ENCODE measurements at places on chromosomes 7 and 10.
A peak's percentile ranks its signal among the peaks of the same experiment; 100 is the strongest.

DNA sequence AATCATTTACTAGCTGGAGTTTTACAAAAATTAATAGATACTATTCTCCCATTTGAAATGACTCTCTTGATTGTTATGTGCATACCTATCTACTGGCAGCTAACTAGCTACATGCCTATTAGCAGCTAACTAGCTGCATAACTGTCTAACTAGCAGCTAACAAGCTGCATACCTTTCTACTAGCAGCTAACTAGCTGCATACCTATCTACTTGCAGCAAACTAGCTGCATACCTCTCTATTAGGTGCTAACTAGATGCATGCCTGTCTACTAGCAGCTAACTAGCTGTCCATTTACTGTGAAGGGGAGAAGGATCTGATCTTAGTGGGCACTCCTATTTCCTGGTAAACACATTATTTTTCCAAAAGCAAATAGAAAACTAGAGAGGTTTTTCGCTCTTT is 439.4 kb upstream of the PFKP start:
- no peak overlapping the region for H3K4me3 ChIP-seq
- no peak for ATAC-seq
- H3K4me1 ChIP-seq, result no peaks in the 10 kb centered on the region
- no peaks in the 10 kb centered on the region for H3K36me3 ChIP-seq
- no peak overlapping the region for H3K27ac ChIP-seq
- H3K27me3 ChIP-seq, result no peaks in the 10 kb centered on the region

DNA sequence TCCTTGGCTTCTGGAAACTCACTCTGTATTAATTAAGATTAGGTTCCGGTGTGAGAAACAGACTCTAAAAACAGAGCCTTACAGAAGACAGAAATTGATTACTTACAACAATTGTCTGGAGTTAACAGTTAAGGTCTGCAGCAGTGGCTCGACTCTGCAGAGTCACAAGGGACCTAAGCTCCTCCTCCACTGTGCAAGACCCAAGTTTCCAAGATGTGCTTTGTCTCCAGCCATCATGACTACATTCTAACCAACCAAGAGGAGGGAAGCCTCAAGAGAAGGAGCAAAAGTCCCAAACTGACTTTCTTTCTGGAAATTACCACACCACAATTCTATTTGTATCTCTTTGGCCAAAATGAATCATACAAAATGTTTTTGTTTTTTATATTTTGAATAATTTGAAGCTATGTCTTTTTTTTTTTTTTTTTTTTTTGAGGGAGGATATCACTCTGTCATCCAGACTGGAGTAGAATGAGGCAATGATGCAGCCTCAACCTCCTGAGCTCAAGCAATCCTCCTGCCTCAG is 14.2 kb upstream of the ODAD2 start:
- H3K27ac ChIP-seq, result no peak overlapping the region
- H3K4me3 ChIP-seq, result no peak overlapping the region
- H3K4me1 ChIP-seq, result no peaks in the 10 kb centered on the region

DNA sequence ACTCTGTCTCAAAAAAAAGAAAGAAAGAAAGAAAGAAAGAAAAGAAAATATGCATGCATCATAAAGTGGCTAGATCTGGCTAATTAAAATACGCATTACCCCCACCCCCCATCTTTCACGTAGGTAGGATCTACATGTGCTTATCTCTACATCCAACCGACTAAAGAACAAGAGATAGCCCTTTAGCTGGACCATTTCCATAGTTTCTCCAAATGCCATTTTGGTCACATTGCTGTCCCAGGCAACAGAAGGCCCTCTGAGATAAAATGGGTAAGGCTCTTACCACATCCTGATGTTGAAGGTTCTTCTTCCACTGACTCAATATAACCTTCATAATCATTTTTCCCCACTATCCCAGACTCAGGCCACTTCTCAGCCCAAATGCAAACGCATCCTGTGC is 31.5 kb downstream of the PIK3AP1 start:
- ATAC-seq, result no peak
- no peaks in the 10 kb centered on the region for H3K4me1 ChIP-seq
- H3K4me3 ChIP-seq, result no peak overlapping the region
- H3K27me3 ChIP-seq, result no peaks in the 10 kb centered on the region

GRCh38 chr7:107564553-107565298 is 955 bp downstream of the DUS4L start:
- peak overlapping the region; percentile 86 for H3K4me3 ChIP-seq
- no peaks in the 10 kb centered on the region for H3K36me3 ChIP-seq
- ATAC-seq, result no peak
- peak overlapping the region; percentile 91 for H3K27ac ChIP-seq
- peaks cover 49% of the 10 kb centered on the region for H3K4me1 ChIP-seq
- H3K27me3 ChIP-seq, result no peaks in the 10 kb centered on the region

- ATAC-seq, result peak; percentile 82
- H3K4me3 ChIP-seq, result peak overlapping the region; percentile 69
- peak overlapping the region; percentile 28 for H3K27ac ChIP-seq
- peaks cover 8% of the 10 kb centered on the region for H3K27me3 ChIP-seq
- H3K36me3 ChIP-seq, result no peaks in the 10 kb centered on the region
- H3K4me1 ChIP-seq, result no peaks in the 10 kb centered on the region
These were observed 84.2 kb upstream of the MKI67 start for GRCh38 chr10:128210215-128211063.

GRCh38 chr10:21705828-21706176 is 171.8 kb downstream of the MLLT10 start:
- H3K27ac ChIP-seq, result no peak overlapping the region
- H3K27me3 ChIP-seq, result no peaks in the 10 kb centered on the region
- no peak for ATAC-seq
- H3K36me3 ChIP-seq, result peaks cover 6% of the 10 kb centered on the region
- peaks cover 5% of the 10 kb centered on the region for H3K4me1 ChIP-seq

GRCh38 chr10:56348101-56348500 is 13.0 kb downstream of the ZWINT start:
- H3K36me3 ChIP-seq, result no peaks in the 10 kb centered on the region
- no peak overlapping the region for H3K4me3 ChIP-seq
- H3K4me1 ChIP-seq, result no peaks in the 10 kb centered on the region
- no peak for ATAC-seq

DNA sequence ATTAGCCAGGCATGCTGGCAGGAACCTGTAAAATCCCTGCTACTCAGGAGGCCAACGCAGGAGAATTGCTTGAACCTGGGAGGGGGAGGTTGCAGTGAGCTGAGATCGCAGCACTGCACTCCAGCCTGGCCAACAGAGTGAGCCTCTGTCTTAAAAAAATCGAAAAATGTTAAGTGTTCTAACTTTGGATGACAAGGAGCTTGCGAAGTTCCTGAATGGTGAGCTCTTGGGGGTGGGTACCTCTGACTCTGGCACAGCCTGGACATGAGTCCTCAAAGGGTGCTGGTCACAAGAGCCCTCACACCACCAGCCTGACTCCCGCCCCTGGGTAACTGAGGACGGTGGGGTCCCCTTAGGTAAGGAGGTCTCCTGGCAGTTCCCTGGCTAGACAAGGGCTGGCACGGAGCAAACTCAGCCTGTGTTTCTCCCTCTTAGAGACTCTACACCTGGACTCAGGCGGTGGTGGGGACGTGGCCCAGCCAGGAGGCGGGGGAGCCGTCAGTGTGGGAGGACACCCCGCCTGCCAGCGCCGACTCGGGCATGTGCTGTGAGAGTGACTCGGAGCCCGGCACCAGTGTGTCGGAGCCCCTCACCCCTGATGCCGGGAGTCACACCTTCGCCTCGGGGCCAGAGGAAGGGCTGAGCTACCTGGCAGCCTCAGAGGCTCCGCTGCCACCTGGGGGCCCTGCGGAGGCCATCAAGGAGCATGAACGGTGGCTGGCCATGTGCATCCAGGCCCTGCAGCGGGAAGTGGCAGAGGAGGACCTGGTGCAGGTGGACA is 24.1 kb downstream of the AMZ1 start:
- ATAC-seq, result no peak
- H3K4me1 ChIP-seq, result peaks cover 30% of the 10 kb centered on the region
- H3K27ac ChIP-seq, result no peak overlapping the region

GRCh38 chr10:93208717-93209464 is 135.2 kb downstream of the CYP26A1 start:
- no peak overlapping the region for H3K27ac ChIP-seq
- H3K36me3 ChIP-seq, result no peaks in the 10 kb centered on the region
- H3K27me3 ChIP-seq, result no peaks in the 10 kb centered on the region

- H3K27me3 ChIP-seq, result no peaks in the 10 kb centered on the region
- no peak overlapping the region for H3K27ac ChIP-seq
- H3K4me1 ChIP-seq, result no peaks in the 10 kb centered on the region
These were observed 106.4 kb upstream of the FAM20C start for GRCh38 chr7:85883-86515.

DNA sequence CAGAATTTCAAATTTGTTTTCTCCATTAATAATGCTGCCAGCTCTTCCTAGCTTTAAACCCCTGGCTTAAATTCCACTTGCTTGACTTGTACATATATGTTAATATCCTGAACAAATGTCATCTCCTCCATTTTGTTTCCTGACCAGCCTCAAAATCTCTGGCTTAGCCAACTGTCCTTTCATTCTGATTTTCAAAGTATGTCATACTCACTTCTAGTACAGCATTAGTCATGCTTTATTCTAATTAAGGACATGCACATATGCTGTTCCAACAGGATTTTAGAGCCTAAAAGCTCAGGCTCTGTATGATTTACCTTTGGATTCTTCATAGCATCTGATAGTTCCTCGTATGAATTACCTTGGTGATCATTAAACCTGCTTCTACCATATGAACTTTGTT is 158.3 kb downstream of the ZNF438 start:
- peaks cover 6% of the 10 kb centered on the region for H3K4me1 ChIP-seq
- no peak overlapping the region for H3K27ac ChIP-seq
- no peaks in the 10 kb centered on the region for H3K27me3 ChIP-seq
- no peak overlapping the region for H3K4me3 ChIP-seq
- no peaks in the 10 kb centered on the region for H3K36me3 ChIP-seq
- no peak for ATAC-seq

DNA sequence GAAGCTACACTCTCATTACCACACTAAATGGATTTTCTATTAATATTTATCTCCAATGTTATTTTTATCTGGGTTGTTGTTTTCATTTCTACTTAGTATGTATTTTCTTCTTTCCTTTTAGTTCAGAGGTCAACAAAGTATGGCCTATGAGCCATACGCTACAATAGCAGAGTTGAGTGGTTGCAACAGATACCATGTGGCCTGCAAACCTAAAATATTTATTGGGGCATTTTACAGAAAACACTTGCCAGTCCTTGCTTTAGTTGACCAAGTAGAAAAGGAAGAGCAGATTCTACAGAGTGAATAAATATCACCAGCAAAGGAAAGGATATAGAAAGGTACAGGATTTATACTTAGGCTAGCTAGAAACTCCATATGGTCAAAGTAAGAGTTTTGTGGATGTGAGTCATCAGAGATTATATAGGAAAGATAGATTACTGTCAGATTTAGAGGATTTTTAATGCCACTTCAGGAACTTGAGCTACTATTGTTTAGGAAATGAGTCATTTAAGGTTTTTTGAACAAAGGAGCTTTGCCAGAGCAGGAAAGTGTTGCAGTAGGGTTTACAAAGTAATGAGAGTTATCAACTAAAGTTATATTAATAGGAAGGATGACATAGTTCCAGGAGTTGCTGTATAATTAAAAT is 323.3 kb upstream of the KAT6B start:
- no peak for ATAC-seq
- H3K4me3 ChIP-seq, result no peak overlapping the region
- H3K4me1 ChIP-seq, result no peaks in the 10 kb centered on the region
- no peak overlapping the region for H3K27ac ChIP-seq
- H3K27me3 ChIP-seq, result no peaks in the 10 kb centered on the region
- no peaks in the 10 kb centered on the region for H3K36me3 ChIP-seq

- no peak for ATAC-seq
- H3K27ac ChIP-seq, result no peak overlapping the region
- H3K4me3 ChIP-seq, result no peak overlapping the region
- H3K36me3 ChIP-seq, result no peaks in the 10 kb centered on the region
- no peaks in the 10 kb centered on the region for H3K27me3 ChIP-seq
These were observed 31.8 kb downstream of the NUDT1 start for GRCh38 chr7:2273866-2274265.

GRCh38 chr7:144109283-144109682 is at the start of gene OR2A2:
TSS of gene OR2A2 (plus strand) at chr7:144109583. CDS start at chr7:144109583, 0 bp downstream.
- H3K4me1 ChIP-seq, result no peaks in the 10 kb centered on the region
- no peak within 1 kb of the TSS for H3K27ac ChIP-seq
- no peak for ATAC-seq
- H3K36me3 ChIP-seq, result no peaks in the 10 kb centered on the region

DNA sequence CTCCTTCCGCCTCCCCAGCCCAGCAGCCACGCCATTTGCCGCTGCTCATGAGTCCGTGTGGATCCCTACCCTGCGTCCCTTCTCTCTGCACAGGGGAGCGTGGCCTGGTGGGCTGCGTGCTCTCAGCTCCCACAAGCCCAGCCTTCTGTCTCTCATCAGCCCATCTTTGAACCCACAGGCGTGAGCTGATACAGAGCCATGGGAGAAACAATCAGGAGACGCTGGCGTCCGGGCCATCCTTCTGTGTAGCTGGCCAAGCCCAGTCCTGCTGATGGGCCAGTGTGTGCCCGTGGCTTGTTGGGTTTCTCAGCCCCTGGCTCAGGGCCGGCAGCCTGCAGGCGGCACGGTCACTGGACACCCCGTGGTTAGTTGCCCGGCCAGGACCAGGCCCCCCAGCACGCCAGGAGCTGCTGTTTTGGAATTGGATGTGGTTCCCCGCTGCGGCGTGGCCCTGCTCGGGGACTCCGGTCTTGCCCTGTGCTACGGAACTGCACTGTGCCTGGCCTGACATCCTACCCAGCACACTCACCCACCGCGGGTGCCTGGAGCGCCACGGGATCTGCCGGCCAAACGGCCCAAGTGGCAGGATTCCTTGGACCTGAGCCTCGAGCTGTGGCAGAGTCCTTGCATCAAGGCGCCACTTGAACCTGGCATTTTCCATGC is 88.9 kb downstream of the ELFN1 start:
- H3K27me3 ChIP-seq, result peaks cover 42% of the 10 kb centered on the region
- no peaks in the 10 kb centered on the region for H3K36me3 ChIP-seq
- H3K27ac ChIP-seq, result no peak overlapping the region
- ATAC-seq, result no peak

GRCh38 chr7:119937745-119938144 is 335.2 kb upstream of the KCND2 start:
- no peaks in the 10 kb centered on the region for H3K36me3 ChIP-seq
- no peaks in the 10 kb centered on the region for H3K27me3 ChIP-seq
- H3K4me1 ChIP-seq, result no peaks in the 10 kb centered on the region
- ATAC-seq, result no peak

GRCh38 chr7:17548014-17548653 is 249.7 kb downstream of the AHR start:
- H3K27me3 ChIP-seq, result no peaks in the 10 kb centered on the region
- ATAC-seq, result no peak
- no peaks in the 10 kb centered on the region for H3K36me3 ChIP-seq
- H3K4me1 ChIP-seq, result peaks cover 24% of the 10 kb centered on the region
- H3K27ac ChIP-seq, result no peak overlapping the region
- no peak overlapping the region for H3K4me3 ChIP-seq

- H3K4me1 ChIP-seq, result no peaks in the 10 kb centered on the region
- H3K27ac ChIP-seq, result no peak overlapping the region
- H3K36me3 ChIP-seq, result no peaks in the 10 kb centered on the region
- H3K4me3 ChIP-seq, result no peak overlapping the region
These were observed 176.0 kb downstream of the KMT2E start for GRCh38 chr7:105189859-105190492.

- ATAC-seq, result no peak
- peaks cover 39% of the 10 kb centered on the region for H3K27me3 ChIP-seq
- no peak overlapping the region for H3K27ac ChIP-seq
These were observed 10.0 kb downstream of the MKI67 start for GRCh38 chr10:128116187-128116586.

All from gastroesophageal sphincter (tissue), 4 donors.